ENCODE measurements at places on chromosomes 6 and 20.

- DNase-seq = no peak
These were observed 146.6 kb downstream of the ANKRD60 start for GRCh38 chr20:58081846-58082245.

DNA sequence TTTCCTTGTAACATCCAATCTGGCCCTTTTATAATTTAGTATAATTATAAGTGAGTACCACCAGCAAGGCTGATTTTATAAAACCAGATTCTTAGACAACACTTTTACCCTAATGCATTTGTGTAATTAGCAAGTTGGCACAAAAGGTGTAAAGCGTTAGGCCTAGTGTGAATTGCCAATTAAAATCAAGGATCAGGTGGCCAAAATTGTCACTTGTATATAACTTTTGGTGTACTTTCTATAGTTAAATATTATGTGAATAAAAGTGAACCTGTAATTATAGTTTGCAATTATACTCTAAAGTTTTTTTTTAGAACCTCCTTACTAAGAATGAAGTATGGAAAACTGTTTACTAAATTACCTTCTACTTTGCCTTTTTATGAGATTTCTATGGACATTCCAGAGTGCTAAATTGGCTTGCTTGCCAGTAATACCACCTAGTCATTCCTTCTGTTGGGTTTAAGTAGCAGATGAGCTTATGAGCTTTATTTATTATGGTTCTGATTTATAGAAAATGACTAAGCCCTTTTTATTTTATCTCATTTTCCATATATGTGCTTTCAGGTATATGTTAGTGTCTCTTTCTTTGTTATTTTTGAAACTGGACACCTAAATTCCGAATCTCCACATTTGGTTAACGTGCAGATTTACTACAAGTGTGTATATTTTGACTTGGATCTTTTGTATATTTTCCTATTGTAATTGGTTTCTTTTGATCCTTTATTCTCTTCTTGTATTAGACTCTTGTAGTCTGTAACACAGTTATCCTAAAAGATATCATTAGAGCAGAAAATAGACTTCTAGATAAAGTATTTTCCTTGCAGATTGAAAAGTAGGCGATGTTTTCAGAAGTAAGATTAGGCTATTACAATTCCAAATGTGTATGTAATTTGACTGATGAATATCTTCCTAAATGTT, 3.9 kb downstream of the STXBP5 start:
- no peak for DNase-seq

DNA sequence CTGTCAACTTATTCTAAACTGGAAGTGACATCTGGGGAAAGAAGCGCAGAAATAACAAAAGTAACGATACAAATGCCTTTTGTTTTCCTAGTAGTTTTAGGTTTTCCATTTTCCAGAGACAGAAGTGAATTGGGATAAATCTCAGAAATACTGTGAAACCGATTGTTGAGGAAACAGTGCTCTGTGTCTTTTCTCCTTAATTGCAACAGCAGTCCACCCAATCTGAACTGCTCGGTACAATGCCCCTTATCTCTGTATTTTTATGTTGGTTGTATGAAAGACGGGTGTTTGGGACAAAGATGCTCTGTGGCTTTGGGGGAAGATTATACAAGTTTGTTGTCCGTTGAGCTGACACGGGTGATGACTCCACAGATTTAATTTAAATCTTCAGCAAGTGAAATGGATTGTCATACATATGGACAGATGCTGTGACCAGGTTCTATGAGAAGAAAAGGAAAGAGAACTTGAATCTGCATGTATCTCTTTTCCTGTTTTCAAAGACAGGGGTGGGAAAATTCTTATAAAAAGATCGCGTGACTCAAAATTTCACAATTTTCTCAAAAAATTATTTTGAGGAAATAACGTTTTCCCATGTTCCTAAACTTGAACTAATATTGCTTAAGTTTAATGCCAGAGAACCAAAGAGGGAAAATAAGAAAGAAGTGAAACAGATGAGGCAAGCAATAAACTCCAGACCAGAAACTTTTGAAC, 41.2 kb downstream of the SASH1 start:
- no peak for DNase-seq

DNA sequence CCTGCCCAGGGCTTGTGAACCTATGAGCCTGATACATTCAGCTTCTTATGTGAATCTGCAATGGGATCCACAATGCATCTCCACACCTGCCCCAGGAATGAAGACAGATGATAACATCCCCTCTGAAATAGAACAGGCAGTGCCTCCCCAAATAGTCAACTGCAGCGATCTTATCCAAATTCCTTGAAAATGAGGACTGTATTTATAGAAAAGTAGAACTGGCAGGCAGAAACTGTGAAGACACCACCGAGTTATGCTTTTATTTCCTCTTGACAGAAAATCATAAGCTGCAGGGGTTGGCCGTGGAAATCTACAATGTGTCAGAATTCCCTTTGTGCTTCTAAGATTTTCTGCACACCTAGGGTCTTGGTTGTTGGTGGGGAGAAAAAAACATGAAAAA, 270.3 kb downstream of the TBC1D7 start:
- DNase-seq = no peak

DNA sequence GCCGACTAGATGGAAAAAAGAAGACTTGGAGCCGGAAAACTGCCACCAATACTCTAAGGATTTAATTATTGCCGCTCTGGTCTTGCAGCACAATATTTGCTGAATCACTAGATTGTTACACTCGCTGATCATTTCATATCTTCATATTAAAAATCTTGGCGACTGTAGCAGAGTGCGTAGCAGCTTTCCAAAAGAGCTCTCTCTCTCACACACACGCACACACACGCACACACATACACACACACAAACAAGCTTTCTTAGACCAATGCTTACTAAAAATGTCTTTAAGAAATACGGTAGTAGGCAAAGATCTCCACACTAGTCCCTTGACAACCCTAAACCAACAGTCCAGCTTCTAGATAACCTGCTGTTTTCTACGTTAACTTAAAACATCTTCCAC, 7.7 kb downstream of the GRIK2 start:
- no peak for DNase-seq

- no peak for DNase-seq
These were observed 995.3 kb downstream of the PHF3 start for GRCh38 chr6:64630901-64631300.

DNA sequence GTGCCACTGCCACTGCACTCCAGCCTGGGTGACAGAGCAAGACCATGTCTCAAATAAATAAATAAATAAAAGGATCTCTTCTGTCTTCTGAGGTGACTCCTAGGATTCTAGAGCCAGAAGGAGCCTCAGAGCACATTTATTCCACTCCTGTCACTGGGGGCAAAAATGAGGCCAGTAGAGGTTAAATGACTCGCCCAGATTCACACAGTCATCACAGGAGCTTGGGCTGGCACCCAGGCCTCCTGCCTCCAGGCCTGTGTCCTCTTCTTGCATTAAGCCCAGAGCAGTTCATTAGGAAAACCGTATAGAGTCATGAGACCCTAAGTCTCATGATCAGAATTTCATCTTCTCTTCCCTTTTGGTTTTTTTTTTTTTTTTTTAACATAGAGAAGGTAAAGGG, 243.3 kb downstream of the NRN1 start:
- no peak for DNase-seq

DNA sequence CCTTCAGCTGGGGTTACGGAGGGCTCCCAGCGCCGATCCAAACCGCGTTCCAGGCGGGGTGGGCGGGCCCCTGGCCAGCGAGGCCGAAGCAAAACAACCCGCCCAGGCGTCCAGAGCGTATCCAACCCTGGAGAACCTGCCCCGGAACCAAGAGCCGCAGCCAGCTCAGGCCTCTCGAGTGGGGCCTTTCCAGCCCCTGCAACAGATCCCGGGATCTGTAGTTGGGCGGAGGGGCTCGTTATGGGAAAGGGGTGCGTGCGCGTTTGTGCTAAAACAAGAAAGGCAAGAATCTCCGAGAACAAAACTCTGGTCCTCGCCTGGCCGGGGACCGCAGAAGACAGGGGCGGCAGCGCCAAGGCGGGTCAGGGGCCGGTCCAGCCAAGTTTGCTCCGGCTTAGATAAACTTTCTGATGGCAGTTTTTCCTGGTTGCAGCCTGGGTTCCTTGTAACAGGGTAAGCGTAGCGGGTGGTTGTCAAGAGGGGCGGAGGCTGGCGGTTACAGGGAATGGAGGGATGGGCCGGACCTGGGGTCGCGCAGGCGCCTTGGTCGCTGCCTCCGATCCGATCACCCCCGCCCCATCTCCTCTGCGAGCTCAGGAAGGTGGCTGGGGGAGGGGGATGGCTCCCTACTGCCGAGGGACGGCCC, 448 bp upstream of the RIN2 start:
- no peak for DNase-seq

Measured in activated naive CD8-positive, alpha-beta T cell treated with anti-CD3 and anti-CD28 coated beads, Interleukin-2, amount 10 ng/mL, durations not matched to agents 7 days and 5 days (primary cell).